ENCODE measurements at places on chromosomes 3 and 15. TPM values are rescaled to one million over a fixed set of nuclear protein-coding genes. Genes with fewer than 3 reads are reported as not detected.

KNG1 gene
- not detected for total RNA-seq

SKOR1 gene
- 0.25 TPM for total RNA-seq

UBE2Q2 gene
- total RNA-seq = 19.4 TPM

DNAJC19 gene
- total RNA-seq = 67.6 TPM

HIGD2B gene
- total RNA-seq = 0.27 TPM

ZPLD1 gene
- total RNA-seq = not detected

RSL24D1 gene
- 183 TPM for total RNA-seq

PLA2G4E gene
- not detected for total RNA-seq

GOLGA8G gene
- not detected for total RNA-seq

ACTRT3 gene
- total RNA-seq = 0.14 TPM

APOD gene
- total RNA-seq = not detected

IL5RA gene
- total RNA-seq = not detected

DAZL gene
- not detected for total RNA-seq

CFAP100 gene
- total RNA-seq = not detected

PLXNB1 gene
- total RNA-seq = 3.7 TPM

THSD4 gene
- not detected for total RNA-seq

CDV3 gene
- total RNA-seq = 211 TPM

ACTC1 gene
- total RNA-seq = not detected

SSUH2 gene
- 0.31 TPM for total RNA-seq

GXYLT2 gene
- total RNA-seq = 0.11 TPM

BNC1 gene
- not detected for total RNA-seq

GPR176 gene
- total RNA-seq = 0.13 TPM

SLC12A8 gene
- total RNA-seq = 1.6 TPM

CYP8B1 gene
- not detected for total RNA-seq

TGM5 gene
- total RNA-seq = 0.22 TPM

HCLS1 gene
- total RNA-seq = 199 TPM

ROPN1 gene
- not detected for total RNA-seq

PLA2G4D gene
- not detected for total RNA-seq

EPHA3 gene
- not detected for total RNA-seq

GOLGA8T gene
- 0.18 TPM for total RNA-seq

TMCO5A gene
- total RNA-seq = not detected

LOXL1 gene
- 1.6 TPM for total RNA-seq

TFRC gene
- 521 TPM for total RNA-seq

CGNL1 gene
- not detected for total RNA-seq

PIGZ gene
- total RNA-seq = 0.27 TPM

FOXB1 gene
- 0.36 TPM for total RNA-seq

Measured in activated CD8-positive, alpha-beta T cell treated with anti-CD3 and anti-CD28 coated beads for 36 hours (primary cell).